Right lobe of liver (tissue), 6 donors: ENCODE measurements at places on chromosomes 2 and 18.

DNA sequence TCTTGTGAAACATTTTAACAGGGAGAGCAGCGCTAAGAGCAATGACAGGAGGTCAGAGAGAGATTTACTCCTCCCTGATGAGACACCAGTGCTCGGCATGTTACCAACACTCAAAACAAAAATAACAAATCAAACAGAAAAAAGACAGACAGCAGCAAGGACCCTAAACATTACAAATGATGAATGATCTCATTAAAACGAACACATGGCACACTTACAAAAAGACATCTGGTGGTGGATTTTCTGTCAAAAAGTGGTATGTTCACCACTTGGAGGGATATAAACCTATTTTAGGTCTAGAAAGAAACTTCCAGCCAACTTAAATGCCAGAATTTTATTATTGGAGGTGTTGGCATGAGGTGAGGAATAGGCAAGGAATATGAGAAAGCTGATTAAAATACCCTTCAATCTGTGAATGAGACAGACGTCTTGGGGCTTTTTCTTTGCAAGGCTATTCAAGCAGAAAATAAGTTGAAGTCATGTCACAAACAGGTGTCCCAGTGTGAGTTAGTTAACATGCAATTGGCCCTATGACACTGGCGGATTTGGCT is 112.8 kb downstream of the PRELID3A start:
- no peaks in the 10 kb centered on the region for H3K4me1 ChIP-seq
- H3K4me3 ChIP-seq, result no peak overlapping the region
- no peaks in the 10 kb centered on the region for H3K27me3 ChIP-seq
- H3K36me3 ChIP-seq, result no peaks in the 10 kb centered on the region
- H3K27ac ChIP-seq, result no peak overlapping the region

DNA sequence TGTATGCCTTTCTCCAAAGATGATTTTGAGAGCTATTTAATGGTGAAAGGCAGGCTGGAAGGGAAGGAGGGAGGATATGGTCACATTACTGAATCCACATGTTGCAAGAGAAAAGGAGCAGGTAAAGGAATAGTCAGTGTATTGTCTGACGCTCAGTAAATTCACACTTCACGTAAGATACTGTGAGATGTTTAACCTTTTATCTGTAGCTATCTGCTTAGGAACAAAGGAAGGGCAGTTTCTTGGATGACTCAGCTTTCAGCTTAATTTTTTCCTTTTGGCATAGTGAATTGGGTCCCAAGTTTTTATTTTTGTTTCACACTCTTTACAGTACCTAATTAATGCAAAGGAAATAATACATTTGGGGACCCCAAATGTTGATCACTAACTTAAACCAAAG is 96.2 kb downstream of the PMS1 start:
- DNase-seq, result no peak
- H3K27ac ChIP-seq, result no peak overlapping the region
- H3K36me3 ChIP-seq, result no peaks in the 10 kb centered on the region
- no peaks in the 10 kb centered on the region for H3K4me1 ChIP-seq
- no peaks in the 10 kb centered on the region for H3K27me3 ChIP-seq

DNA sequence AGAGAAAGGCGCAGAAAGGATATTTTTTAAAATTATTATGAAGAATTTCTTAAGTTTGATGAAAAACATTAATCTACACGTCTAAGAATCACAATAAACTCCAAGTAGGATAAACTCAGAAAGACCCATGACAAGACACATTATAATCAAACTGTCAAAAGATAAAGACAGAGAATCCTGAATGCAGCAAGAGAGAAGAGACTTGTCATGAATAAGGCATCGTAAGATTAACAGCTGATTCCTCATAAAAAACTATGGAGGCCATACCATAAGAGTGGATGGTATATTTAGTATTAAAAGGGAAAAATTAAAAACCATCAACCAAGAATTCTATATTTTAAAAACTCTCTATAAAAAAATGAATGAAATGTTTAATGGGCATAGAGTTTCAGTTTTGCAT is 39.1 kb downstream of the SRBD1 start:
- no peak overlapping the region for H3K4me3 ChIP-seq
- no peak overlapping the region for H3K27ac ChIP-seq
- H3K36me3 ChIP-seq, result peaks cover 4% of the 10 kb centered on the region
- no peak for DNase-seq

GRCh38 chr2:5969303-5969702 is 277.1 kb downstream of the SOX11 start:
- no peak for DNase-seq
- H3K27me3 ChIP-seq, result no peaks in the 10 kb centered on the region
- no peaks in the 10 kb centered on the region for H3K36me3 ChIP-seq
- no peaks in the 10 kb centered on the region for H3K4me1 ChIP-seq
- H3K27ac ChIP-seq, result no peak overlapping the region
- H3K4me3 ChIP-seq, result no peak overlapping the region

GRCh38 chr2:170601489-170601888 is 113.6 kb upstream of the SP5 start:
- no peak overlapping the region for H3K27ac ChIP-seq
- no peak for DNase-seq
- no peaks in the 10 kb centered on the region for H3K4me1 ChIP-seq
- no peak overlapping the region for H3K4me3 ChIP-seq
- no peaks in the 10 kb centered on the region for H3K36me3 ChIP-seq

DNA sequence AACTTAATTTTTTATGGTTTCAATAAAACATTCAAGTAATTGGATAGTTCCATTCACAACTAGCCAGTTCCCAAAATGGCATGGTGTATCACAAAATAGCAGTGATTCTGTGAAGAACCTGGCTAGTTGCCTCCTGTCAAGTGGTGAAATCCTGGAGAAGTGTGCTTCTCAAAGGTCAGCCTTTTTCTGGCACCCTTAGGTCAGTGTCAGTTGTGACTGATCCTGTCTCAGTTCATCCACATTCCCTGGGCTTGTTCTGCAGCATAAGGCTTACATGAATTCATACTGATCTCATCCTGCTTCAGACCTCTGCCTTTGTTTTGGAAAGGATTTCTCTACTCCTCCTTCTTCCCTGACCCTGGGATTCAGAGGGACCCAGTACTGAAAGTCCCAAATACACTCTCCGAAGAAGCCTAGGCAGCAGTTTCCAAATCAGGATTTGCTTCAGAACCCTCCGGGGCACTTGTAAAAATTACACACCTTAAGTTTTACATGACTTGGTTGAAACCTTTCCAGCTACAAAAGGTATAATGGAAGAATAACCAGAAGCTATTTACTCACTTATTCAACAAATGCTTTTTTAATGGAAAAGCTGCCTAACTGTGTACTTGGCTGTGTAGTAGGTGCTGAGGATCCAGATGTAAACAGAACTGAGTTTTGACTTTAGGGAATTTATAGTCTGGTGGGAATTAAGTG is 11.0 kb downstream of the MAP3K20 start:
- no peaks in the 10 kb centered on the region for H3K27me3 ChIP-seq
- H3K4me3 ChIP-seq, result no peak overlapping the region
- H3K36me3 ChIP-seq, result no peaks in the 10 kb centered on the region

DNA sequence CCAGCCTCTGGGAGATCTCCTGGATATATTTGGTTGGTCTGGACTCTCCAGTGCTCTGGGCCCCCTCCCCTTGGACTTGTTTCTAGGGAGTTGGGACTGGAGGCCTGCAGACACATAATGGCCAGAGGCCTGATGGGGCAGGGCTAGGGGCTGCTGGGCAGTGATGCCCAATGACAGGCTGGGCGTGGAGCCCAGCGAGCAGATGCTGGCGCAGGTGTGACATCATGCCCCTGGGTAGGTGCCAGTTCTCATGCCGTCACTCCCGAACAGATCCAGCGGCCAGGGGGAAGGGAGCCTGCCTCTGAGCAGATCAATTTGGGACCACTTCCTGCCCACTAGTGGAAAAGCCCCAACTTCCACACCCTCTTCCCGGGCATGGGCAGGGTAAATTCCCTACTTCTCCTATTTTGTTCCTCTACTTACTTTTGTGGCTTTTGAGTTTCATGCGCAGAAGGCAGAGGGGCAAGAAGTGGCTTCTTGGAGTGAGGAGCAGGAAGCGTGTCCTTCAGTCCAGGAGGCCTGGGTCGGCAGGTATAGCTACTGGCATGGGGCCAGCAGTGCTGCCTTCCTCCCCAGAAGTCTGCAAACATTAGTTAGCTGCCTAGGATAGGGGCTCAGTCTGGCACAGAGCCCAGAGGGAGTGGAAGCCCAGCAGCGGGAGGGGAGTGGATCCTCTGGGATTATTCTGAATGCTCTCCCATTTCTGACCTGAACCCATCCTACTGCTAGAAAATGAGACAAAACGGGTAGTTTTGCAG is 6.1 kb downstream of the MPV17 start:
- H3K4me3 ChIP-seq, result no peak overlapping the region
- H3K27ac ChIP-seq, result no peak overlapping the region
- DNase-seq, result no peak
